ENCODE measurements at places on chromosomes 12 and 14.

DNA sequence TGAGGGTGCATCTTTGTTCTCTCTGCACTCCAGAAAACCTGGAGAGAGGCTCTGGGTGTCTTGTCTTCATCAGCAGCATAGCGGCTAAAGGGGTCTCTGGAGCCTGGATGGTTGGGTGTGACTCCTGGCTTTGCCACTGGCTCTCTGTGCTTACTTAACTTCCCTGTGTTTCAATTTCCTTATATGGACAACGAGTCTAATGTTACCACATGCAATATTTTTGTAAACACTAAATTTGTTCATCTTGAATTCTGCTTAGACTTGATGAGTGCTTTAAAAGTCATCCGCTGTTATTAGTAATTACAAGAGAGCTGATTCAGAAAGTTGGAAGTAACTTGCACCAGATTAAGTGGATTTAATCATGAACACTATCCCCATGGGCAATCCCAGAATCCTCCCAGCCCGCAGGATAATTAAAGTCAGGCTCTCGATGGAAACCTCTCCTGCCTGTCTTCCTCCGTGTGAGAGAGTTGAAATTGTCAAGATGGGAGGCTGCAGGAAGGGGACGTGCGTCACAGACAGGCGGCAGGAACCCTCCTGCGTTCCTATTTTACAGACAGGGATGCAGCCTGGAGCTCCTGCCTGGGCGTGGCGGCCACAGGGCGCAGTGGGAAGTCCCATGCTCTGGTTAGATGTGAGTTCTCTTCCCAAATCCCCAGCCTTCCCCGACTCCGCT is 201.2 kb downstream of the TTC8 start:
- DNase-seq, result no peak

DNA sequence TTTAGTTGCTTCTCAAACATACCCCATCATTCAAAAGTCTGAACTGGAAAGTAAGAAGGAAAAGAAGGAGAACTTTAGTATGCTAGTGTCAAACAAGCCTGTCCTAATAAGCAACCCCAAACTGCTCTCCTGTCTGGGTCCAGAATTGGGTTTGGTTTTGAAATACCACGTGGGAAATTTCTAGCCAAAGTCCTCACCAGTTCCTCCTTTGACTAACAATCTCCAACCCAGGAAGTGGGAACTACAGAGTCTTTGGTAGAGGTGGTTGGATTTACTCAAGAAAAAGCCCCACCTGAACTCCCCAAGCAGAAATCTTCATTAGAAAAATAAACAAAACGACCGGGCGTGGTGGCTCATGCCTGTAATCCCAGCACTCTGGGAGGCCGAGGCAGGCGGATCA is 17.4 kb upstream of the EIF4B start:
- DNase-seq, result no peak

- no peak for DNase-seq
These were observed 11.4 kb upstream of the SLC25A3 start for GRCh38 chr12:98582093-98582492.

DNA sequence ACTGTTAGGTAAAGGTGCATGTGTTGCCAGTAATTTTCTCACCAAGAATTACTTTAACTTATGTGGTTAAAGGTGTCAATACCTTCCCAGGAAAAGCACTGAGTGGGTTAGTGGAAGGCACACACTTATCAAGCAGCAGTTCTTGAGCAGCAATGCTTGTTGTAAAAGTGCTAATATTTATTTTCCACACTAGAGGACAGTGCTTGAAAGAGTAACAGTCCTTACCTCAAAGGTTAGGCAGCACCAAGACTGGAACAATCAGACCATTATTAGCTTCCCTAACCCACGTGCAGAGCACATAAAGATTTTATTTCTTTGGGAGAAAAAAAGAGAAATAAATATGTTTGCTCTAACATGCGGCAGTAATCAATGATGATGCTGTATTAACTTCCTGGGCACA is 48.8 kb upstream of the KRR1 start:
- peak; percentile 21 for DNase-seq

GRCh38 chr14:33986804-33987203 is 35.9 kb upstream of the EGLN3 start:
- DNase-seq, result no peak

- no peak for DNase-seq
These were observed 13.2 kb upstream of the PRKCH start for GRCh38 chr14:61308198-61308597.

- no peak for DNase-seq
These were observed 145.7 kb downstream of the SAMD4A start for GRCh38 chr14:54712465-54713200.

DNA sequence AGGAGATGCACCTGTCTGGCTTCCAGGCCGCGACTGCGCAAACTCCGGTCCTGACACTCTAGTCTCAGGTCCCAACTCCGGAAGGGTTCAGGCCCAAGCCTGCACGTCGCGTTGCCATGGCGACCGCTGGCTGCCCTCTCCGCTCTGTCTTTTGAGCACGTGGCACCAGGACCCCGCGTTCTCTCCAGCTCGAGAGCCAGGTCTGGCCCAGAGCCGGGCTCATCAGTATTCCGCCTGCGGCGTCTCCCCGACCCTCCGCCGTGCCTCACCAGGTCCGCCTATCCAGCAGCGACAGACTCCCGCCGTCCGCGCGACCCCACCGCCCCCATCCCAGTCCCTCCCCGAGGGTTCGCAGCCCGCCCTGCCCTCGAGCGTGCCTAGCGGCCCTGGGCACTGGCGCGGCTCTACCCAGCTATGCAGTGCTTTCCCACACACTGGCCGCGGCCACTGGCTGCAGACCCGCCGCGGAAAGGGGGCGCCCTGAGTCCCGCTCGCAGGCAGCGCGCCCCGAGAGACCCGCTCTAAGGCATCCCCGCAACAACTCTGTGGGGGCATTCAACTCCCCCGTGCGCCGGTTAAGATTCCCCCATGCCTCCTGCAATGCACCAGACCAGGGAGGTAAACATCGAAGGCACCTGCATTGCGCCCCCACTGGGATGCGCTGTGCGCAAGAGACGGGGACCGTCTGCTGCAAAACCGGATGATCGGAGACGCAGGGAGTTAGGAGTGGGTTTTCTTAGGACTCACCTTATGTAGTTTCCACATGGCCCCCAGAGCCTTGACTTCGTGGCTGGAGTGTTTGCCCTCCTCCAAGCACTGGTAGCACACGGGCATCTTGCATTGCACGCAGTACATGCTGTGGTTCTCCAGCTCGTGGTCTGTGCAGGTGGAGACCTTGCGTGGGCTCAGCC is 1.3 kb downstream of the TRIM9 start:
- DNase-seq, result peak; percentile 54

DNA sequence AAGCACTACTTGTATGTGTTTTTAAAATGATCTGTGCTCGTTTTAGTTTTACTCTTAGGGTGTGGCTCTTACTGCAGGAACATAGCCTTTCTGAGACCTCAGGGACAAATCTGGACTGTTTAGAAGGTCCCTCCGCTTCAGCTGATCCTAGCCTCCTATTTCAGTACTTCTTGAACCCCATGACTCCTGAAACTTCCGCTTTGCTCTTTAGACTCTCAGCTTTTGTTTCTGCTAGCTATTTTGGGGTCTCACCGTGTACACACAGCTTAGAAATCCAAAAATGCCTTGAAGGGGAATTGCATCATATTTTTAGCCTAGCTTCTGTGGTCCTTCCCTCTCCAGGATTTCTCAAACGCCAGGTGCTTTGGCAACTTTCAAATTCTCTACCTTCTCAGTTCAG is 8.3 kb downstream of the OR11G2 start:
- no peak for DNase-seq

GRCh38 chr12:63103494-63104131 is 47.4 kb downstream of the AVPR1A start:
- DNase-seq, result peak; percentile 28

DNA sequence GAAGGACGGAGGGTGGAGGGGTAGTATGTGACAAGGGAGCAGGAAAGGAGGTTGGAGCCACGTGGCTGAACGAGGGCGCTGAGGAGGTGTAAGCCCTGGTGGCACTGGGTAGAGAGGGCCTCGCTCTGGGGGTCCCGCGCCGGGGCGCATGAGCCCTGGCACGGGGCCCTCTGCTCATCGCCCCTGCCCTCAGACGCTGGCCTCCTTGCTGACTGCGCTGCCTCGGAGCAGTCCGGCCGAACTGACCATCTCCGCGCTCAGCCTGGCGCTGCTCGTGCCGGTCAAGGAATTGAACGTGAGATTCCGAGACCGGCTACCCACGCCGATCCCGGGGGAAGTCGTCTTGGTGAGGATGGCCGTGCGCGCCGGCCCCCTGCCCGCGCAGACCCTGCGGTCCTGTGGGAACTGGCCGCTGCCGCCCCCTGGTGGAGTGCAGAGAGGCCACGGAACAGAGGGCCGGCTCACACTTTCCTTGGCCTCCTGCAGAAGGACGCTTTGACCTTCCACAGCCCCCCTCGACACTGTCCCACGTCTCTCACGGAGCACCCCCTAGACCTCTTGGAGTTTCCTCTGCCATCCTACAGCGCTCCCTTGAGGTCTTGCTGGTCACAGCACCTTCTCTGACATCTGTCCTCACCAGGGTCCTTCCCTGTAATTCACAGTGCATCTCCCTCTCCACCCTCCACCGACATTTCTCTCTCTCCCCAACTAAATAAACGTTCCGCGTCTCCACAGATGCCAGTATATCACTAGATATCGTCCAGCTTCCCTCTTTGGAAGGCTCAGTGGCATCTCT is 10.5 kb downstream of the ARHGEF25 start:
- DNase-seq, result peak; percentile 83

DNA sequence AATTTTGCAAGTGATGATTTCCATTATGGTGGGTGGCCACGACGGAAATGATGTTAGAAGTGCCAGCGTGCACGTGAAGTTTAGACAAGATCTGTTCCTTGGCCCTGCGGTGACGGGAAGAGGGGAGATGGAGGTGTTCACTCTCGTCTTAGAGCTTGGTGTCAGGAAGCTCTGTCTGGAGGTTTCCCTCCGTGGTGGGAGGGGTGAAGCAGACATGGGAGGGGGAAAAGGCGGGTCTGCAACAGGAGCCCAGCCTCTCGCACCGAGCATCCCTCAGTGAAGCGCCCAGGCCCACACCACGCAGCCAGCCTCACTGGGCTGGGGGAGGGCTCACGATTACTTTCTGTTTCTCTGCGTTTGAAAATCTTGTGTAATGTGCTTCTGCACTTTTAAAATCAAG is 26.3 kb downstream of the EML1 start:
- no peak for DNase-seq

- DNase-seq, result peak; percentile 21
These were observed 18.6 kb downstream of the DUSP6 start for GRCh38 chr12:89333564-89334252.

GRCh38 chr14:81414123-81414522 is 14.0 kb upstream of the STON2 start:
- DNase-seq, result no peak

DNA sequence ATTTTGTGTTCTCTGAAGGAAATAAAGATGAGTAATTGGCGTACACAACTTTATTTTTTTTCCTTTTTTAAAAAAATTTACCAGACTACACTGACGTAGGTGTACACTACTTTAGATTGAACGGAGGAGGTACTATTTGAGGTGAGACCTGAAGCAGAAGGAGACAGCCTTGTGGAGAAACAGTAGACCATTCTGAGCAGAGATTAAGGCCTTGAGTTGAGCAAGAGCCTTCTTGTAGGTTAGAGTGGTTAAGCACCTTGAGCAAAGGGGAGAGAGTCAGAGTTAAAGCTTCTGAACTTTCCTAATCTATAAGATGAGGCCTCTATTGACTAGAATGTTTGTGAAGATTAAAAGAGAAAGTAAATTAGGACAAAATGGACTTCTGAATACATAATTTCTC is 2.5 kb downstream of the LEMD3 start:
- peak; percentile 16 for DNase-seq

DNA sequence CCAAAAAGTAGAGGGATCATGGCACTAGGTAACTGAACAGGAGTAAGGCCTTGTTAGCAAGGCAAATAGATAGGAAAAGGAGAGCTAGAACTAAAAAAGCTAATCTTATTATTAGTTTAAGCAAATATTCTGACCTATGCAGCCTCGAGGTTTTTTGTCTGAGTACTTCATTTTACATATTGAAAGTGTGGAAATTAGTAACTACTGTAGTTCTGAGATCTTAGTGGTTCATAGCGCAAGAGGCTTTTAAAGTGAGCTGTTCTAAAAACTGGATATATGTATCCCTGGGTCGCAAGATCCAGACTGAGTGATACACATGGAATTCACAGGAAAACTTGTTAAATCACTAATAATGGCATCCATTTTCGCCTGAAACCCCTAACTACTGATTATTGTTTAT is 411.0 kb upstream of the SOX5 start:
- no peak for DNase-seq

DNA sequence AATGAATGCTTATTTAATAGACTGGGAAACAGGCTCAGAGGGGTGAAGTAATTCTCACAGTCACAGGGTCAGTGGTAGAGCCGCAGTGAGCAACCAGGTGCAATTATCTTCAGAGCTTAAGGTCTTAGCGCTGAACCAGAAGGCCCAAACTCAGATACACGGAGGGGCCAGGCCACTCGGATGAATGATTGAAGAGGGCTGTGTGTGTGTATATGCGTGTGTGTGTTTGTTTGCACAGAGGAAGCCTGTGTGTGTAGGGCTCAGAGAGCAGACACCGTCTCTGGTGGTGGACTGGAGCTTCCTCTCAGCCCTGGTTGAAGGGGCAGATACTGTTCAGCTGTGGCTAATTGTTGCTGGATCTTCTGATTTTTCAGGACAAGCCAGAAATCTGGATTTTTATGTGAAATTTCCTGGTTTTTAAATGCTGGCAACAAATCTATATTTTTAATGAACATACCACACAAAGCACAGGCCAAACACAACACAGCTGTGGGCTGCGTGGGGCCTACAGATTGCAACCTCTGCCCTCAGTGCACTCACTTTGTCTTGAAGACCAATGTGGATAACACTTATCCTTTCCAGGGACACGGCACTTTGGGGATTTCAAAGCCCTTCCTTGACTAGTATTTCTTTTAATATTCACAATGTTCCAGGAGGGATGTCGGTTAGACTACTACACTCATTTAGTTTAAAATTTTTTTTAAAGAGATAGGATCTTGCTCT is 94.5 kb upstream of the NRXN3 start:
- DNase-seq, result no peak

DNA sequence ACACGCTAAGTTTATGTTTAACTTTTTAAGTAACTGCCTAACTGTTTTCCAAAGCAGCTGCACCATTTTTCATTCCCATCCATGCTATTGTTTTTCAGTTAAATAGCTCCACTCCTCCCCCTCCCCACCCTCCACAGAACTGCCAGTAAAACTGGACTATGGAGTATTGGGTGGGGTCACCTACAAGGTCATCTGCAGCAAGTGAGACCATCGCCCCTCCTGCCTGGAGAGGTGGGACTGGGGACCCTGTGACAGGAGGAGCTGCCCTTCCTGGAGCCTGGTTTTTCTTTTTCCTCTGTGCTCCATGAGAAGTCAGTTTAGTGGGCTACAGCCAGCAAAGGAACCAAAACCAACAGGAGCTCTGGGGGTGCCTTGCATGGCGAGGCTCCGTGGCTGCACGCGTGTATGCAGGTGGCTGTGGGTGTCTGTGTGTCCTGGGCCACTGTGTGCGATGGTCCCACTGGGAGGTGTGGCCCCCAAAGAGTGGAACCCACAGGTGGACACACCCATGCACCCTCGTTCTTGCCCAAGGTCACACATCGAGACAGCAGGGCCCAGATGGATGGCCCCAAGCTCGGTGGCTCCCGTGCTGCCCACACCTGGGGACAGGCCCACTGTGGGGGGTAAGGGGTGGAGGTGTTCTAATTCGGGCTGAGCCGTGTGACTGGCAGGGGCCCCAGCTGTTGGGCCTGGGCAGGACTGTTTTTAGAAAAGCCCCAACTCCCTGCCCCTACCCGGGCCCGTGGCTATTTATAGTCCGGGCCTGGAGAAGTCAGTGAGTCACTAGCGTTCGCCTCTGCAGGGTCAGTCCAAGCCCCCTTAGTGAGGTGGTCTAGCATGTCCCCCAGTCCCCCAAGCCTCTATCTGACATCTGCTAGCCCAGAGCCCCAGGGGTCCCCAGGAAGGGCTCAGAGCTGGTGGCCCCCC is 2.3 kb upstream of the ADSS1 start:
- no peak for DNase-seq

All from GM10248 (cell line).